ENCODE measurements at places on chromosomes 11 and 22.
A peak's percentile ranks its signal among the peaks of the same experiment; 100 is the strongest.

DNA sequence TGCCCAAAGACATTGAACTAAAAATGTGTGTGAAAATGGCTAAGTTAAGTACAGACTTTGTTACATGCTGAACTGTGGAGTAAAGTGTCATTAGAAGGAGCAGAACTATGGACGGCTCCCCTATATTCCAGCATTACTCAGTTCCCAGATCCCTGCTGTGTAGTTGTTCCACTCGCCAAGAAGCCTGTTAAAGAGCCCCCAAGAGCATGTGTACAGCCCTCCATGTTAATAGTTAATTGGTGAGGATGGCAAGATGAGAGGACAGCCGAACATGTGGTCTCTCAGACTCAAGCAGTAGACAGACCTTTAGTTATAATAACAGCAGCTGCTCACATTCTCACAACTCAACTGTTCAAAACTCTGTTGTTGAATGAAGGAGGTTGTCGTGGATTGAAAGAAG is 127.4 kb downstream of the ELP4 start:
- no peak for DNase-seq

DNA sequence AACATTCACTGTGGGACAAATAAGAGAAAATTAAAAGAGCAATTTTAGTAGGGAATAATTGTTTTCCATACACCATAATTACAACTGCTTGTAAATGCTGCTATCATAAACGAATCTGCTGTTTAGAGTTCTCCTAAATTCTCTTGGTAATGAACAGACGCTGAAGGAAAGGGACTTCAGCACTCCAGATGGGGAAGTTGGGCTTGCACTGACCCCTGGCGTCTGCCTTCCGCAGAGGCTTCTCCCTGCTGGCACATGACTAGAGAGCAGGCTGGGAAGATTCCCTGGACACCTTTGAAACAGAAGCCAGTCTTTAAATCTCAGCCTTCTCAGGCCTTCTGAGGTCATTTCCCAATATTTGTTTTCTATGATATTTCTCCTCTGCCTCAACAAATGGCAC is 84.1 kb downstream of the NXPE2 start:
- no peak for DNase-seq

- no peak for DNase-seq
These were observed 57.0 kb upstream of the PAK1 start for GRCh38 chr11:77530879-77531278.

DNA sequence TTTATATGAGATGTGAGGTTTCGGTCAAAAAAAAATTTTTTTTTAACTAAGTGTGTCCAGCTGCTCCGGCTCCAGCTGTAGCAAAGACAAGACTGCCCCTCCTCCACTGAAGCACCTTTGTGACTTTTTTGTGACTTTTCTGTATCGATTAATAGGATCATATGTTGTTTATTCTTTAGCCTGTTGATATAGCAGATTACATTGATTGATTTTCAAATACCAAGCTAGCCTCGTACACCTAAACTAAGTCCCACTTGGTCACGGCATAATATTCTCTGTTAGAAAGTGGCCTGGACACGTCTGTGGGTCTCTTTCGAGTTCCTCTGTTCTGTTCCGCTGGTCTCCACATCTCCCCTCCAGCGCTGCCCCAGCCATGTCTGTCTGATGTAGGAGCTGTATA is 126.8 kb downstream of the IGLL1 start:
- no peak for DNase-seq

DNA sequence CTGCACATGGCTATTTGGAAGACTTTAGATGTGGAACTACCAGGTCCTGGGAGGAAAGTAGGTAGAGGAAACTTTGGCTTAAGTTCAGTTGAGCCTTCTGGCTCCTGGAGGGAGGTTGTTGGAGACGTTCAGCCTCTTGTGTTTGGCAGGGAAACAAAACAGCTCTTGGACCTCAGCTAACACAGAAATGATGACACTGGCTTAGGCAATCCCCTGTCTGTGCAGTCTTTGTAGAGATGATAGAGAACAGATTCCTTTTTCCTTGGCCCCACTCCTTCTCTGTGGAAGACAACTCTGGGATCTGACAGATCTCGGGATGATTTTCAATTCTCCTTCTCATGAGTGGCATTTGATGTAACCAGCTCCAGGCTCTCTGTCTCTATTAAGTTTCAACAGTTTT is 428.5 kb downstream of the TMEM135 start:
- no peak for DNase-seq

GRCh38 chr22:46953968-46954765 is 191.7 kb downstream of the TBC1D22A start:
- DNase-seq = no peak

DNA sequence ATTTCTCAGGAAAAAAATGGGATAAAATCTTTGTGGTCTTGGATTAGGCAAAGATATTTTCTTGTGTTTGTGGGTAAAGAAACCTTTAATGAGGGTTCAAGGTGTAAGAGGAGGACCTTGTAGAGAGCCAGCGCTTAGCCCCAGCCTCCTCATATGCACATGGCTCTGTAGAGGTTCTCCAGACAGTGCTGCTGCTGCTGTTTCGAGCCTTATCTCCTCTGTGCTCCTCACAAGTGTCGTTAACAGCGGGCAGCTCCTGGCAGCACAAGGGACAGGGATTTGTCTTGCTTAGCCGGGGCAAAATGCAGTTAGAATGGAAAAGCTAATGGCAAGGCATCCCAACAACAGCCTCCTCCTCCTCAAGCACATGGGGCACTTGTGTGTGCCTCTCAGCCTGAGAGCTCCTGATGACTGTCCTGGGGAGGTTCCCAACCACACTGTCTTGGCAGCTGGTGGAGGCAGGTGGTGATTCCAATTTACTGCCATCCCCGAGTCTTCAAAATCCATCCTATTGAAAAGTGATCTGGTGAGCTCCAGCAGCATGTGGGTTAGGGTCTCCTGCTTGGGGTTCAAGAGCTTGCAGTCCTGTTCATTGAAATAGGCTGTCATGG is 7.6 kb upstream of the MSANTD2 start:
- no peak for DNase-seq

- DNase-seq = no peak
These were observed 6.4 kb upstream of the MRPL48 start for GRCh38 chr11:73781303-73781702.

DNA sequence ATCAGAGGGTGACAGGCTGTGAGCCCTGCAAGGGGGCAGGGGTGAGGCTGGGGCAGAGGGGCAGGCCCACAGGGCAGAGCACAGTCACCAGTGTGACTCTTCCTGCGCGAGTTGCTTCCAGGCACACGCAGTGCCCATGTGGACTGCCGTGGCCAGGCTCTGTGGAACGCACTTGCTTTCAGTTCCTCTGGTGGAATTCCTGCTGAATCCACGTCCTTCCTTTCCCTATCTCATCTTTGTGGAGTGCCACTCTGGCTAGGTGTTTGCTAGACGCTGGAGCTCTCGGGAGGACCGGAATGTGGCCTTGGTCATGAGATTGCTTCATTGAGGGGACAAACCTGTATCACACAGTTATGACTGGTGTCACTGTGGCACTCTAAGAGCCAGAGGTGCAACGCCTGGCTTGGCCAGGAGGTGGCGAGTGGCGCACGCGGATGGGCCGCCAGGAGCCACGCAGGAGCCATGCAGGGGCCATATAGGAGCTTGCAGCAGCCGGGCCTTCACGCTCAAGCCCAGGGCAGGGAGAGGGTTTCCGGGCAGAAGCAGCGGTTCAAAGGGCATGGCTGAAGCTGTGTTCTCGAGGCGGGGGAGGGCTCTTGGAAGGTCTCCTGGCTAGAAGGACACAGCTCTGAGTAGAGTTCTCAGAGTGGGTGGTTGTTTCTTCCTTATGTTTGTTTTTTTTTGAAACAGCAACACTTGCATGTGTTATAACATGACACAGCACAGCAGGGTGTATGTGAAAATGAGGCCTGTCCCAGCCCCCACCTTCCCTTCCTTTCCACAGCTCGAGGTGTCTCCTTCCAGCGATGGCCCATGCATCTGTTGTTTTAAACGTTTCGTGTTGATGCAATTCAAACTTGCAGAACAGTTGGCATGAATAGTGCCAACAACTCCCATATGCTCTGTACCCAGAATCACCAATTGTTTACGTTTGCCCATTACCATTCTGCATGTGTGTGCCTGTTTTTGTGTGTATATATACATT is 36.2 kb downstream of the TBC1D22A start:
- peak; percentile 80 for DNase-seq

DNA sequence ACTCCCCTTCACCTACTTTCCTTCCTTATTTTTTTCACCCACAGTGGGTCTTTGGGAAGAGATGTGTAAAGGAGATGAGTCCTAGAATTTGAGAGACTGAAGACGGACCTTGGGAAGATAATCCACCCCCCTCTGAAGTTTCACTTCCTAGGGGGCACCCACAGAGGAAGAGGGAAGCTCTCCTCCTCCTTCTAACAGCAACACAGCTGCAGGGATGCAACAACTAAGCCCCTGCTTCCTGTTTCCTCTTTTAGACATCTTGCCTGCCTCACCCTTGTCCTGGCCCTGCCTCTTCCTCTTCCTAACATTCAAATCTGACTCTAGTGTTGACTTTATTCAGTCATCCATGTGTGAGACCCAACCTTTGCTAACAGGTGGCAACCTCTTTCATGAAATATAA is 424.6 kb downstream of the BUD13 start:
- DNase-seq = peak; percentile 2

GRCh38 chr11:67522844-67523555 is at the start of gene CABP2:
CABP2 (minus strand) TSS chr11:67523446; CDS start chr11:67523326, 120 bp downstream.
- DNase-seq = no peak

GRCh38 chr11:66727282-66728037 is 1.6 kb downstream of the SPTBN2 start:
- DNase-seq = no peak

- DNase-seq = no peak
These were observed 4.3 kb upstream of the LMO1 start for GRCh38 chr11:8267831-8268529.

- no peak for DNase-seq
These were observed 585 bp downstream of the THYN1 start for GRCh38 chr11:134252346-134253187.

DNA sequence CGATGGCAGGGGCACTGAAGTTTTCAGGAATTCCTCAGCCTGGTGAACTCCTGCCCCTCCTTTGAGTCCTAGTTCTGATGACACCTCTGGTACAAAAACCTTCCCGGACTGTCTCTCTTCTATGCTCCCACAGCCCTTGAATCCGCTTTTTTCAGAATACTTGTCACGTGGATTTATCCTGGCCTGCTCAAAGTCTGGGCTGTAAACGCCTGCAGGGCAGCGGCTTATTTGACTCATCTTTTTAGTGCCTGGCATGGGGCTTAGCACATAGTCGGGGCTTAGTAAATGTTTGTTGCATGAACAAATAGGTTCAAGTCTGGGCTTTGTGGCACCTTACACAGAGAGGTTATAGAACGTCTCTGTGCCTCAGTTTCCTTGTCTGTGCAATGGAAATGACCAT is 13.4 kb upstream of the KCNJ11 start:
- no peak for DNase-seq

DNA sequence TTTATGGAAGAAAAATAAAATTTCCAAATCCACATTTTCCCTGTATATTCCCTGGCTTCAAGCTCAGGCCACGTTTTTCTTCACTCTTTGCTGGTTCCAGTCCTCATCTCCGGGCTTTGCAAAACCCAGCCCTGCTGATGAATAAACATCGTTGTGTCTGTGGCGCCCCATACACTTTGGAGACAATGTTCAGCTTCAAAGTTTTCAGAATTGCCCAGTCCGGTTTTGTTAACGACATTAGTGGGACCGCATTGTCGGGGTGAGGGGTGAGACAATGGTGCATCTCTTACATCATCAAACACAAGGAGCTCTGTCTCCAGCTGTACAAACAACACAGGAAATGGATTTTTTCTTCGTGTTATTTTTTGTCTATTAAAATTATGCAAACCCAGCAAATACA is 53.4 kb upstream of the HTATIP2 start:
- DNase-seq = peak; percentile 67

All from nucleus accumbens (tissue), 56 donors.